Activated T-helper 9 cell treated with anti-CD3 and anti-CD28 coated beads, Interleukin-2, amount 50 U/mL, for 16 hours (primary cell): ENCODE measurements at places on chromosomes 1 and 21.

DNA sequence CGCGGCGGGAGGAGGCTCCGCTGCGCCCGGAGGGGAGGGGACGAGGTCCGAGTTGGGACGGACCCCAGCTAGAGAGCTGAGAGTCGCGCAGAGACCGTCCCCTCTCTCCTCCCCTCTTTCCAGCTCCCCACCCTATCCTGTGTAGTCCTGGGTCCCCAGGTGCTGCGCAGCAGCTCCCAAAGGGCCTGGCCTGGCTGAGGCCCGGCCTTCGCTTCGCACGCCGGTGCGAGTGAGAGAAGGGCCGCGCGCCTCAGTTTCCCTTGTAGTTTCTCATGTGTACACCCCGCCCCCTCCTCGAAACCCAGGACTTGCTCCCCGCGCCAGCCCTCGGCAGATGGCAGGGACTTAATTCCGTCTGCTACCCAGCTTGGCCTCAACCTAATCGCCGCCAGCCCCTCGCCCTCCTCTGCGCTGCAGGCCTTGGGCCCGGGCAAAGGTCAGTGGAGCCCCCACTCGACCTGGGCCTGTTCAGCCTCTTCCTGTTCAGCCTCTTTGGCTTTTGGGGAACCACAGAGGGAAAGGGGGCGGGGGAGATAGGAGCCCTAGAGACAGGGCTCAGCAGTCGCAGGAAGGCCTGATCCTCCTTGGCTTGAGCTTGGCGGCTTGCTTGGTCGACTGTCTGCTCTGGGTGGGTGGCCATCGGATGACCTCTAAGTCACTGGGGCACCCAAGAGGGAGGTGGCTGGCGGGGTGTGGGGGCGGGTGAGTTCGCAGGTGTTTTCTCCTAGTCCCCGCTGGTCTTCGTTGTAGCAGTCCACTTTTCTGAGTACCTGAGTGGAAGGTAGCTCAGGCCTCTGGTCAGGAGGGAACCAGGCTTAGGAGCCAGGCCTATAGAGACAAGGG, 1.0 kb downstream of the ZNF687 start:
- DNase-seq = no peak

DNA sequence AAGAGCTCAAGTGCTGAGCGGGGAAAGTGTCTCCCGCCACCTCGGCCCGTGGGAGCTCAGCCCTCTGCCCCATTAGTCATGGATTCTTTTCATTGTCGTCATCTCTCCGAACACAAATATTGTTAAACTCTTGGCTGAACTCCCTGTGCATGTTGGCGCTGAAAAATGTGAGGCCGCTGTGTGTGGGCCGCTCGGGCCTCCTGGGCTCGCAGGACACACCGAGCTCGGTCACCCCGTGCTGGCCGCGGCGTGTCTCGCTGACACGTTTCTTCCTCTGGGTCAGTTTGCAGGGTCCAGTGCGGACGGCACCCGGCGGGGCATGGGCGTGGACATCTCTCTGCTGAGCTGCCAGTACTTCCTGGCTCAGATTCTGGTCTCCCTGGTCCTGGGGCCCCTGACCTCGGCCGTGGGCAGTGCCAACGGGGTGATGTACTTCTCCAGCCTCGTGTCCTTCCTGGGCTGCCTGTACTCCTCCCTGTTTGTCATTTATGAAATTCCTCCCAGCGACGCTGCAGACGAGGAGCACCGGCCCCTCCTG, 25.6 kb downstream of the SLC45A1 start:
- DNase-seq = no peak

- DNase-seq = no peak
Measured at GRCh38 chr1:56516539-56517252, 62.7 kb downstream of the PLPP3 start.

DNA sequence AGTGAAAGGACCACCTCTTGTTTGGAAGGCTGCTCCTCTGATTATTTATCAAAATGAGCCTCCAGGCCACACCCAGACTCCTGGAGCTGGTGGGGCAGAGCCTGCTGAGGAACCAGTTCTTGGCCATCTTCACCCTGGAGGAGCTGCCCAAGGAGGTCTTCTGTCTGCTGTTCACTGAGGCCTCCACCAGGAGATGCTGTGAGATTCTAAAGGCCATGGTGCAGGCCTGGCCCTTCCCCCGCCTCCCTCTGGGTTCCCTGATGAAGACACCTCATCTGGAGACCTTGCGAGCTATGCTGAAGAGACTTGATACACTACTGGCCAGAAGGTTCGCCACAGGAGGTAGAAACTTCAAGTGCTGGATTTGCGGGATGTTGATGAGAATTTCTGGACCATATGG, 61.7 kb upstream of the GJA8 start:
- no peak for DNase-seq

DNA sequence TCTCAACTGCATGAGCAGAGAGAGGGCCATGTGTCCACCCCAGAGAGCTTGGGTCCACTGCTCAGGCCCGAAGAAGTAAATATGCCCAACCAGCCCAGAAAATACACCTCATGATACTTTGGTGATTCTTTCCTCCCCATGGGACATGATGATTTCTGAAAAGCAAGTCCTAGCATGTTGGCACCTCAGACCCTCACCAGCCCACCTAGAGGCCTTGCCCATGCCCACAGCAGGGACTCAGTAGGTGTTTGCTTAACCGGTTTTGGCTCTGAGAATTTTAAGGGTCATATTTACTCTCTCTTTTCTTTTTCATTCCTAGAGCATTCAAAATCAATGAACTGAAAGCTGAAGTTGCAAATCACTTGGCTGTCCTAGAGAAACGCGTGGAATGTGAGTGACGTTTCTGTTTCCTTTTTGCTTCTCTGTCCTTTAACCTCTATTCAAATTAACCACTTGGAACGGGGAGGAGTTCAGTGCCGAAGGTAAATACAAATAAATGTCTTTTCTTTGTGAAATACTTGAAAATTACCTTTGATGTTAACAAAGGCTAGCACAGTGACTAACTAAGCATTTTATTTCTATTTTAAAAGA, 79.7 kb downstream of the PDE9A start:
- DNase-seq = no peak

- DNase-seq = no peak
Measured at GRCh38 chr1:56590520-56591011, 11.2 kb upstream of the PLPP3 start.

GRCh38 chr21:17195976-17196375, 316.9 kb upstream of the CXADR start:
- no peak for DNase-seq

- DNase-seq = no peak
Measured at GRCh38 chr1:36070349-36070748, 13.5 kb upstream of the TEKT2 start.

DNA sequence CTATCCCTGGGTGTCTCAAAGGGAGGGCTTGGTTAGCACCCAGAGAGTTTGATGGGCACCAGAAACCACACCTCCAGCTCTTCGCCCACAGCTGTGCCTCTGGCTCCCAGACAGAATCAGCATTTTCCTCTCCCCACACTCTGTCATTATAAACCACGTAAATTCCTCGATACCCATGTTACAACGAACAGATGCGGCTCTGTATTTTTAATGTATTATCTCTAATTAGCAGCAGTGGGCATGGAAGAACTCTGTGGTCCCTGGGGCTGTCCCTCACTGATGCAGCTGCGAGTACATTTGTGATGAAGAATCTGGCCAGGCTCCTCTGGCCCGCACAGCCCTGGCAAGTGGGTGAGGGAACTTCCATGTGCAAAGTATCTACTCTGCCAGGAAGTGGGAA, 10.8 kb downstream of the HMGB4 start:
- DNase-seq = no peak

- no peak for DNase-seq
Measured at GRCh38 chr1:241443561-241443960, 76.0 kb downstream of the FH start.

- DNase-seq = no peak
Measured at GRCh38 chr1:29635501-29636263, 399.4 kb downstream of the PTPRU start.

DNA sequence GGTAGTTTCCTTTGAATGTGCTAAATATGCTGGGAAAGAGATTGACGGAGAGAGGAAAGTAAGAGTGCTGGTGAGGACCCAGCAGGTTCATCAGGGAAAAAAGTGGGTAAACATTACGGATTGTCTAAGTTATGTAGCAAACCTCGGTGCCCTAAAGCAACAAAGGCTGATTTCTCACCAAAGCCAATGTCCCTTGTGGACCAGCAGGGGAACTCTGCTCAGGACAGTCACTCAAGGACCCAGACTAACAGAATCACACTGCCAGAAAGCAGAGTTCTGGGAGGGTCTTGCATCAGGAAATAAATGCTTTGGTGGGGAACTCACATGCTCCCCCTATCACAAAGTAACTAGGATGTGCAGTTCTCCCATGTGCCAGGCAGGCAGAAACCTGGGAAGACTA, 1.7 kb upstream of the IKBKE start:
- DNase-seq = no peak

DNA sequence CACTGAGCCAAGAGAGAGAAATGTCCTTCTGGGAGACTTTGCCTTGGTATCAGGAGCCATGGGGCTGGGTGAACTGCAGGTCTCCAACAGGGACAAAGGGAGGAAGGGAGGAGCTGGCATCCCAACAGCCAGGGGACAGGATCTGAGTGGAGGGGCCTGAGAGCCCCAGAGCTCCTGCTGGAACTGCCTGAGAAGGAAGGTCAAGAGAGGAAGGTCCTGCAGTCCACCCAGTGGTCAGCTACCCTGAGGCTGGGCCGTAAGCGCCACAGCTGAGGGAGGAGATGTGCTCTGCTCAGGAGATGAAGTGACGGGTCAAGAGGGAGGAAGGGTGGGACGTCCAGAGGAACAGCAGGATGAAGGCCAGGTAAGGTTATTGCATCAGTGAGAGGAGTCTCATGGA, 7.5 kb upstream of the CLEC20A start:
- no peak for DNase-seq

DNA sequence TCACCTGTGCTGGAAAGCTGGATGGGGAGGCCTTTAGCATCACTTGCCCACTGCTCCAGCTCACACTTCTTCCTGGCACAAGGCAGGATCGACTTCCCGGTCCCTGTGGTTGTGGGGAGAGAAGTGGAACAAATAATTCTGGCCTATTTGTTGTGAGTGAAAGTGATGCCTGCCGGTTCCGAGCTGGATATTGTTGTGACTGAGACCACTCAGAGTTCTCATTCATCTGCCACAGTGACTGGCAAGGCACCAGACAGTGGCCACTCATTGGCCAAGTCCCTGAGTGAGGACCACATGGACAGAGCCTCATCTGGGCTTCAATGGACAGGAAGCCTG, 191.9 kb downstream of the PTPRU start:
- DNase-seq = no peak

DNA sequence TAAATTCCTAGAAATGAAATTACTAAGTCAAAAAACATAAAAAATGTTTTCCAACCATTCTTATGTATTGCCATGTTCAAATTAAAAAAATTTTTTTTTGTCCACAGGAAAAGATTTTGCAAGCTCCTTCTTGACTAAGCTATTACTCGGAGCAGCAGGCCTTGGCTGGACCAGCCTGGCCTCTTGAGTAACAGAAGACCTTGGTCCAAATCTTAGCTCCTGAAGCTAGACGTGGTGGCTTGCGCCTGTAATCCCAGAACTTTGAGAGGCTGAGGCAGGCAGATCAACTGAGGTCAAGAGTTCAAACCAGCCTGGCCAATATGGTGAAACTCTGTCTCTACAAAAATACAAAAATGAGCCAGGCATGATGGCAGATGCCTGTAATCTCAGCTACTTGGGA, 77.6 kb downstream of the CLSTN1 start:
- DNase-seq = no peak

DNA sequence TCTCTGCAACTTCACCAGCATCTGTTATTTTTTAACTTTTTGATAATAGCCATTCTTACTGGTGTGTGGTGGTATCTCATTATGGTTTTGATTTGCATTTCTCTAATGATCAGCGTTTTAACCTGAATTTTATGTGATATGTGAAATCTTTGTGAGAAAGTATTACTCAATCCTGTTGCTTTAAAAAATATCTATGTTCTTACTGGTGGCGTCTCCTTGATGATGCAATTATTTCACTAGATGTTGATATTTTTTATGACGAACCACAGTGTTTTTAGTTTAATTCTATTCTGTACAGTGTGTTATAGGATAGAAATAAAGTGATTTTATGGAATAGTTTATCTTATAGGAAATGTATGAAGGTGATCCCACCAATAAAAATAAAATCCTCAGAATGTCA, 54.7 kb upstream of the GPR88 start:
- DNase-seq = no peak

- no peak for DNase-seq
Measured at GRCh38 chr1:234654002-234654733, 44.2 kb upstream of the IRF2BP2 start.

- no peak for DNase-seq
Measured at GRCh38 chr1:70866542-70867264, 180.9 kb downstream of the PTGER3 start.

- no peak for DNase-seq
Measured at GRCh38 chr1:190175320-190175719, 302.3 kb downstream of the BRINP3 start.

- DNase-seq = peak; percentile 22
Measured at GRCh38 chr1:223189903-223190724, 47.1 kb upstream of the TLR5 start.

DNA sequence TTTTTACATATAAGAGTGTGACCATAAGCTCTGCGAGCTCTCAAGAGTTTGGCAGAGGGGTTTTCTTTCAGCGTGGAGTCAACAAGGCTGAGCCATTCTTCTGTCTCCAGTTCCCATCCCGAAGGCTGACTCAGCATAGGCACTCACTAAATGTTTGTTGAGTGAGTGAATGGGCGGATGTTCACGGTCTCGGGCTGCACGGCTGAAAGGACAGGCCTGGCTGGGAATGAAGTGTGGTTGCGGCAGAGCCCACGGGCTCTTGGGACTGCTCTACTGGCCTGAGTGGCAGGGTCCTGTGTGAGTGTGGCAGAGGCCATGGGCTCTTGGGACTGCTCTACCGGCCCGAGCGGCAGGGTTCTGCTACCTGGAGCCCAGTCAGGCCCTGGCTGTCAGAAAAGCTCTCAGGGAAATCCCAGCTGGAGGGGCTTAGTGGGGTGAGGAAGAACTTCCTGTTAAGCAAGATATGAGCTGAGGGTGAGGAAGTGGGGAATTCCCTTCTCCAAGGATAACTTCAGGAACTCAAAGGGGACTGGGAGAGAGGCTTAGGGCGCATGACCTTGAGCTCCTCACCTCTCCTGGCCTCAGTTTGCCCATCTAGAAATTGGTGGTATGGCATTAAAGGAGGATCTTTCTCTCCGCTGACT, 56.6 kb upstream of the C1orf174 start:
- DNase-seq = no peak

DNA sequence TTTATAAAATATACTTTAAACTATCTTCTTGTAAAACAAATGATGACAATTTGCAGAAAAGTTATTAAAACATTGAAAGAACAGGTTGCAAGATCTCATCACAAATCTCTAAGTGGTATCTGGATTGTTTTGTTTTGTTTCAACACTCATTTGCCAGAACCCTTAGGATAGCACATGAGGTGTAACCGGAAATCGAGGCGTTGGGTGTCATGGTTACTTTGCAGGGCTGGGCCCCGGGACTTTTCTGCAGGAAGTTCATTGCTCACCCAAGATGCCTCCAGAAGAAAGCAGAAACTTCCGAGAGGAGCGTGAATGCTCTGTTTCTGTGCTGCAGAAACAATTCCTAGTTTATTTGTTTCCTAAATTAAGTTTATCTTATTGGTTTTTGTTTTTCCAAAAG, 2.5 kb downstream of the DISC1 start:
- no peak for DNase-seq
